Non-pigmented ciliary epithelial cell (primary cell): ENCODE measurements at places on chromosomes 4 and X.

DNA sequence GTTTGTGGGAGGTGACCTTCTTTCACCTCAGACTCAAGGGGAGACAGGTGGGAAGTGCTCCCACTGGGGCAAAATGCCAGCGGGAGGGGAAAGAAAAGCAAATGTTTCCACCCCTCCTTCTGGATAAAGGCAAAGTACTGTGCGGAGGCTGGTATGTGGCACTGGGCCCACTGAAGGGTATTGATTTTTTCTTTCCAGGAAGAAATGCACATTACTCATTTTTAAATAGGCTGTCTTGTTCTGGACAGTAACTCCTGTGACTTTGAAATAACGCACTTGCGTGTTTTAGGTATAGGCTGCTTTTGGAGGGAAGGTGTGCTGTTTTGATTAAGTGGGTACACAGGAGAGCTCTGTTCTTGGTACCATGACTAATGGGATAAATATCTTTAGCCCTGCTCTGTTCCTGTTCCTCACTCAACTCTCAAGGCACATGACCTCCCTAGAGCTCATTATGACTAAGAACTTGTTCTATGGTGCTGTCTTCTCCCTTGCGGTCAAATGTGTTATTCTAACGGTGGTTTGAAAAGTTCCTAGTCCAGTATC lies 40.7 kb upstream of the MBTPS2 start:
- DNase-seq = peak; percentile 44

- DNase-seq = no peak
These were observed 111.4 kb upstream of the RXFP1 start for GRCh38 chr4:158410272-158410671.

DNA sequence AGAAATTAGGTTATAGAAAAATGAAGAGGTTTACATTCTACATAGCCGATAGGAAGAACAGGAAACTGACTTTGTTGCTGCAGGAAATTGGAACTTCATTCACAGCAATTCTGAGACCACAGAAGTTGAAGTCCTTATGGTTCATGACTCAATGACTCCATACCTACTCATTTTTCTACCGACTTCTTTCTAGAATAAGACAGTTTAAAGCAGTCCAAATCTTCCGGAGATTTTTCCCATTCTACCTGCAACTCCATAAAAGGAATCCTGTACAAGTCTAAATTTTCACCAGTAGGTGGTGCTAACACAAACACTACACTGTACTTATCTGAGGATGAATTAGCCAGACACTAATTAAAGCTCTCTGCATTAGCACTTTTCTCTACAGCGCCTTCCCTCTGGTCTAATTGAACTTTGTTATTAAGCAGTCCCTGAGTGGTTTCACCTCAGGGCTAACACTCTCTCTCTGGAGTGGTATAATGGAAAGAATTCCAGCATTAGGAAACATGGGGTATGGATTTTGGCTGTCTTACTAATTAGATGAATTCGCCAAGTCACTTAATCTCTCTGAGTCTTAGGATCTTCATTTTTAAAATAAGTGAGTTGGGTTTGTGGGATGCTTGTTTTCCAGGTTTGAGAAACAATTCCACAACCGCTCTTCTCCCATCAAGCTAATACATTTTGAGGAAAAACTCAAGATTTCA lies 167.9 kb downstream of the SMIM20 start:
- DNase-seq = no peak

- DNase-seq = no peak
These were observed 44.7 kb downstream of the SCD5 start for GRCh38 chr4:82753725-82754410.

DNA sequence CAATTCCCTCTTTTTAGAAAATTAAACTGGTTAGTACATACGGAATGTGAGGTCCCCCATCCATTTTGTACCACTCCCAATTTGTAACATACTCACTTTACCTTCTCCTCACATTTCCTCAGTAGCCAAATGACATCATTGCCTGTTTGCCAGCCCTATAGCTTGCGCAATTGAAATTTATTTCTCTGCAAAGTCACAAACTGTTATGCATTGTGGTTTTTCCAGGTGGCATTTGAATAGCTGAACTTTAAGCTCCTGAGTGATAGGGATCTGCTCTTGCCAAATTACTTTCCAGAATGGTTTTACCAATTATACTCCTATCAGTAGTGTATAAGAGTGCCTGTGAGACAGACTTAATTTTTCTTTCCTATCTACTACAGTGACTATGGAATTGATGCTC lies 7.7 kb downstream of the COL4A5 start:
- no peak for DNase-seq

- DNase-seq = peak; percentile 9
These were observed 102.1 kb upstream of the SCML1 start for GRCh38 chrX:17635231-17635630.

DNA sequence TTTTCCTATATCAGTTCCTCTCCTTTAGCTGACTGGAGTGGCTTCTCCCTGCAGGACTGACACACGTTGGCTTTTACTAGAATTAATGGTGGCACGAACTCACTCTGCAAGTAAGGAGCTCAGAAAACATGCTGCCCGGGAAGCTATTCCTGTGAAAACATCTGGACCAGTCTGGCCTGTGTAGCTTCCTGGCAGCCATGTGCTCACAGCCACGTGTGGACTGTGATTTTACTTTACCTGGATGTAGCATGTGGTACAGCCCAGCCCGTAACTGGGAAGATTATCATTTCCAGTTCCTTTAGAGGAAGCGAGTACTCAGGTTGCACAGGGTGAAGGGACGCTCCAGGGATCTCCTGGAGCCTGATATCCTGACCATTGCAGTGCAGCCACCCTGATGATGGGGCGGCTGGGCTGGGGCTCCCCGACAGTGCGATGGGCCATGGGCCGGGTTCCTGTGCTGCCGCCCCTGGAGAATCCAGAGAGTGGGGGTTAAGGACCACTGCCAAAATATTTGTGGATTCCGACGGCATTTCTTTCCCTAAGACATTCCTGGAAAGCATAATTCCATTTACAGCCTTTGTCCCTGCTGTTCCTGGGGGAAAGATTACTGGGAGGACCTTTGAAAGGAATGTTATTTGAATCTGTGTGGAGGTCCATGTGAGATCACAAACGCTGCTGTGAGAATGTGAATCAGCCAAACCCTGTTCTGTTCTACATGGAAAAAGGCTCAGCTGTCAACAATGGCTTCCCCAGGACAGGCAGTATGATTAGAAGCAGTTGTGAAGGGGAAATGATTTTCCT lies 35.0 kb downstream of the PROM1 start:
- DNase-seq = no peak

- no peak for DNase-seq
These were observed 115.0 kb upstream of the PRDX4 start for GRCh38 chrX:23552303-23552702.

- no peak for DNase-seq
These were observed 18.9 kb downstream of the C4orf50 start for GRCh38 chr4:5999356-5999755.

DNA sequence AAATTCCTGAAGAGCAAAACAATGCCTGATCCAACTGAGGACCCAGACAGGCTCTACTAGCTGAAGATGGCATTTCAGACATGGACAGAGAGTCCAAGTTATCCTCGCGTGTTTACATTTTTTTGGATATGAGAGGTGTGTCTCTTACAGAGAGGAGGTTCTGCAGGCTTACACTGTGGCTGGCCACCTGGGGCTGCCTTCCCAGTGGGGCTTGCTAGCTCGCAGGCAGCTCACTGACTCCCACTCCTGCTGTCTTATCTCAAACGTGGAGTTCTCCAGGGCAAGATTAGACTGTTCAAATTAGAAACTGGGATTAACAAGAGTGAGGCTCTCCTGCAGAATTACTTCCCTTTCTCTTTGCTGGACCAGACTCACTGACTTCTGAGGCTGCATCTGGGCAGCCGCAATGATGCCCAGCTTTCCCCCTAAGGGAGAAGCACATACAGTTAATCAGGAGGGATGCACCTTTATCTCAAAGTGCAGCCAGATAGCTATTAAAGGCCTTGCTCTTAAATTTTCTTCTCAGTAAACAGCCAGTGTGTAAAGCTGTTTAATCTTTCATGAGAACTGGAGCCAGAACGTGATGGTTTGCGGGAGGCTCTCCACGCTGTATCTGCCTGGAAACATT lies 123.0 kb downstream of the ENPP6 start:
- no peak for DNase-seq

GRCh38 chrX:148540671-148541583 lies 40.5 kb downstream of the AFF2 start:
- no peak for DNase-seq

DNA sequence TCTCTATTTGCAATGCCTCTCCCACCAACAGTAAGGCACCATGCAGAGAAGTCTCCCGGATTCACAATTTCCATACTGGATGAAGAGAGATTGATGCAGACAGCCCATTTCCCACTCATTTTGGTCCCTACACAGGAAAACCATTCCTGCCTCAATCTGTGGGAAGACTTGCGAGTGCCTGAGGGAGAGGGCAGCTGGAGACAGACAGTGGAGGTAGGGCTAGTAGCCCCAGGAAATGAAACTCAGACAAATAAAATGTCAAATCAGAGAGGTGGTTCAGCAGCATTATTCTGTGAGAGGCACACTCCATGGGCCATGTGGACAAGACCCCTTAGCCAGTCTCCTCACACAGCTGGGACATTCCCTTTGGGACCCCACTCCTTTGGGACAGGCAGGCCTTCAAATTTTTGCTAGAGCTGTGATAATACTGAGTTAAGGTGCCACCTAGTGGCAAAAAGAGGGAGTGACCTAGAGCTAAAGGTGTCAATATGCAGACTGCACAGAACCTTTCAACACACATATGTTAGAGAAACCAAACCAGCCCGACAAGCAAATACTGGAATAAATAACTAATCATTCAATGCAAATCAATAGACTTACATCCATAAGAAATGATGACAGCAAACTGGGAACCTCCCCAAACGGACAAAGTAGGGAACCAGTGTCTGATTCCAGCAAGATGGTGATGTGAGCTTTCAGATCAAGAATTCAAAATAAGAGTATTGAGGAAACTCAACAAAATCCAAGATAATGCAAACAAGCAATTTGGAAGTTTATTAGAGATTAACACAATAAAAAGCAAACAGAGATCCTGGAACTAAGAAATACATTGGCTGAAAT lies 1865.3 kb upstream of the AGA start:
- DNase-seq = no peak

GRCh38 chr4:34261799-34262314 lies 1982.5 kb downstream of the ARAP2 start:
- no peak for DNase-seq

DNA sequence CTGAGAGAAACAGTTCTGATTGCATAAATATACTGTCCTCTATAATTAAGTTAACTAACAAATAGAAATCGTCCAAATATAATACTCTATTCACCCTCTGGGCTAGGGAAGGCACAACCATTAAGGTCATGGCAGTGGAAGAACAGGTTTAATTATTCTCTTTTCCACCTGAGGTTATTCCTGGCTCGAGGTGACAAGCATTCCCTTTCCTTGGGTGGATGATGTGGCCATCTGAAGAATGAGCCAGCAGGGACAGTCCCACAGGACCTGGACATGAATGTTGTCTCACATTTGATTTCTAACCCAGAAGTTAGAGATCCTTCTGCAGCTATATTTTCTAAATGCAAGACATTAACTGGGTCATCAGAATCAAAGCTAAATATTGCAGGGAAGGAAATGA lies 5.5 kb downstream of the IBSP start:
- DNase-seq = no peak

DNA sequence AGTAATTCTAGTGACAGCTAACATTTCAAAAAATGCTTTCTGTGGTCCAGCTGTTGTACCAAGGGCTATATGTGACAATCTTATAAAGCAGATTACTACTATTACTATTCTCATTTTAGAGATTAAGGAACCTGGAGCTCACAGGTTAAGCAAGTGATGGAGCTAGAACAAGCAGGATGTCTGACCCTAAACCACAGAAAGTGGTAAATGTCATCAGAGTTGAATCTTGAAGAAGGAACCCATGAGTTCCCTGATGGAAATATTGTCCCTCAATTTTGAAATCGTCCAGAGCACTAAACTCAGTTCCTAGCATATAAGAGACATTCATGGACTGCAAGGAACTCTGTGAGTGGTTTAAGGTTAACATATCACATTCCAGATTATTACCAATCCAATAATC lies 214.0 kb downstream of the APBB2 start:
- DNase-seq = no peak

DNA sequence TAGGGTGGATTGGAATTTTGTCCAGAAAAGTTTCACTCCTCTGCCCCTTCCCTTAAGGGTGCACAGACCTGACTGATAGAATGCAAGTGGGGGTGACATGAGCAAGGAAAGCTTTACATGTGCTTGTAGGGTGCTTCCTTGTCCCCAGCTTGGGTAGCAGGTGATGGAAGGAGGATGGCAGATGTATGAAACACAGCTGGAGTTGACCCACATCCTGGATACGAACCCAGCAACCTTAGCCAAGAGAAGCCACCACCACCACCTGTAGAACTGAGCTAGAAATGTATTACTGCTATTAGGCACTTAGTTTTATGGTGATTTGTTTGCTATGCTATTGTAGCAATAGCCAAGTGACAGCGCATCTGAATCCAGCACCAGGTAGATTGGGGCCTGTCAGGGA lies 227.4 kb downstream of the HS3ST1 start:
- DNase-seq = no peak

GRCh38 chr4:28373601-28374000 lies 1513.0 kb downstream of the STIM2 start:
- peak; percentile 30 for DNase-seq

GRCh38 chrX:72273718-72274117 lies 3.3 kb downstream of the RPS4X start:
- DNase-seq = no peak
